ENCODE measurements at places on chromosomes 6 and 20. TPM values are rescaled to one million over a fixed set of nuclear protein-coding genes. Genes with fewer than 3 reads are reported as not detected.

GRCh38 chr20:5065879-5066383 is 53.8 kb downstream of the PCNA start:
- peak; percentile 75 for DNase-seq

- DNase-seq, result no peak
These were observed 33.9 kb upstream of the SGK1 start for GRCh38 chr6:134351615-134352474.

DNA sequence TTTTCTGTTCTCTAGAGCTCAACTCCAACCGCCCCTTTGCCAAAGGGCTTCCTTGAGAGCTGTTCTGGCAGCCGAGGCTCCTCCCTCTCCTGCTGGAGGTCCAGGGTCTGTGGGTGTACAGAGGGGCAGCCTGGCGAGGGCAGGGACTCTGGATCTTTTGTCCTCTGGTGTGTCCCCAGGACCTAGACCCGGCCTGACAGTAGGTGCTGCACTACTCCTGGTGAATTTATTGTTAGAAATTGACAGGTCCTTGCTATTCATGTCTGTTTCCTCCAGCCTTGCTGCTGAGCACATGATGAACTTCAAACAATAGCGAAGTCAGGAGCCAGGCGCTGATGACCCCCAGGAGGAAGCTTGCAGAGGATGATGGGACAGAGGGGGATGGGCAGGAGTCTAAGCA is 234.7 kb upstream of the SULF2 start:
- no peak for DNase-seq

The NAPB gene
- total RNA-seq, result 2.5 TPM

The DCDC2 gene
- 0.74 TPM for total RNA-seq

DNA sequence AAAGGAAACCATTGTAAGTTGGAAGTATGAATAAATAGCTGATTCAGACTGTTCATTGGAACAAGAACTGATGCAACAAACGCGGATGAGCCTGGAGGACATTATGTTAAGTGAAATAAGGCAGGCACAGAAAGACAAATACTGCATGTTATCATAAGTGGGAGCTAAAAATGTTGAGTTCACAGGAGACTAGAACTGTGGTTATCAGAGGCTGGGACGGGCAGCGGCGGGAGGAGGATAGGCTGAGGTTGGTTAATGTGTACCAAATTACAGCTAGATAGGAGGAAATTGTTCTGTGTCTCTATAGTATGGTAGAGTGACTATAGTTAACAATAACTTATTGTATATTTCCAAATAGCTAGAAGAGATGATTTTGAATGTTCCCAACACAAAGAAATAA is 40.8 kb downstream of the FAM229B start:
- DNase-seq, result no peak

DNA sequence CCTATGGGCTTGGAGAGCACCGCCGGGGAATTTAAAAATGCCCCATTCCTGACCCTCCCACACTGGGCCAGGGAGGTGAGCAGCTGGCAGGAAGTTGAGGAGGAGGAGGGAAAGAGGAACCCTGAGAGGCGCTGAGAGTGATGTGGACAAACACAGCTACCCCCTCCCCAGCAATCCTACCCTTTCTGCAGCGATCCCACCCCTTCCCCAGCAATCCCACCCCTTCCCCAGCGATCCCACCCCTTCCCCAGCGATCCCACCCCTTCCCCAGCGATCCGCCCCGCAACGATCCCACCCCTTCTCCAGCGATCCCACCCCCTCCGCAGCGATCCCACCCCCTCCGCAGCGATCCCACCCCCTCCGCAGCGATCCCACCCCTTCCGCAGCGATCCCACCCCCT is 111.6 kb downstream of the SYCP2 start:
- DNase-seq, result no peak

GRCh38 chr6:15436451-15436850 is 190.6 kb downstream of the JARID2 start:
- no peak for DNase-seq

The KCNQ5 gene
- total RNA-seq, result 25.7 TPM

GRCh38 chr20:19427480-19427879 is 215.0 kb downstream of the SLC24A3 start:
- DNase-seq, result no peak

- DNase-seq, result no peak
These were observed 281.3 kb downstream of the PTPRK start for GRCh38 chr6:128239146-128239545.

The EMILIN3 gene
- total RNA-seq, result 0.12 TPM

DNA sequence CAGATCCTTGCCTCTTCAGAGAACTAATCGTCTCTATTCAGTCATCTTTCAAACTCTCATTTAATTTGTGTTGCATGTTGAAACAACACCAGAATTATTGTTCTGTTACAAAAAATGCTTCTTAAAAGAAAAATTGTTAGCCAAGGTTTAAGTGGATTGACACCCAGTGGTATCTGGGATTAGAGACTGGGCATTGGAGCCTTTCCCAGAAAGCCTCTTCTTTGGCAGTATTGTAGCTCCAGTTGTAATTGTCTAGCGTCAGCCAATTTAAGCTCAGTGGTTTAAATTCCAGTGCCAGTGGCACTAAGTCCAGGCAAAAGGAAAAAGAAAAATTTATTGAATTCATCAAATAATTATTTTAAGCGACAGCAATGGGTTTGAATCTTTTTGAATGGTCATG is 801 bp downstream of the CCDC28A start:
- DNase-seq, result no peak

- DNase-seq, result no peak
These were observed 79.1 kb downstream of the OGFRL1 start for GRCh38 chr6:71367756-71368155.

The SMLR1 gene
- total RNA-seq, result not detected

The PACSIN1 gene
- total RNA-seq, result 0.11 TPM

The ANKRD6 gene
- total RNA-seq, result 5.2 TPM

The PRSS16 gene
- total RNA-seq, result not detected
